Right lobe of liver (tissue), 6 donors: ENCODE measurements at places on chromosomes 11 and 22. TPM values are rescaled to one million over a fixed set of nuclear protein-coding genes. Genes with fewer than 3 reads are reported as not detected.

- H3K36me3 ChIP-seq, result no peaks in the 10 kb centered on the region
- DNase-seq, result peak; percentile 66
- H3K27me3 ChIP-seq, result no peaks in the 10 kb centered on the region
- no peak overlapping the region for H3K27ac ChIP-seq
- H3K4me3 ChIP-seq, result peak overlapping the region; percentile 27
- H3K4me1 ChIP-seq, result no peaks in the 10 kb centered on the region
Observed at GRCh38 chr11:27183672-27184457, 143.2 kb downstream of the BBOX1 start.

- H3K27me3 ChIP-seq, result no peaks in the 10 kb centered on the region
- H3K36me3 ChIP-seq, result peaks cover 25% of the 10 kb centered on the region
- no peak overlapping the region for H3K27ac ChIP-seq
- peak; percentile 79 for DNase-seq
- H3K4me1 ChIP-seq, result no peaks in the 10 kb centered on the region
- H3K4me3 ChIP-seq, result no peak overlapping the region
Observed at GRCh38 chr11:61369372-61370348, 7.5 kb downstream of the TMEM138 start.

GRCh38 chr11:16049611-16050010 lies 306.7 kb downstream of the SOX6 start:
- H3K4me3 ChIP-seq, result no peak overlapping the region
- no peaks in the 10 kb centered on the region for H3K4me1 ChIP-seq
- no peak overlapping the region for H3K27ac ChIP-seq
- peaks cover 3% of the 10 kb centered on the region for H3K36me3 ChIP-seq
- H3K27me3 ChIP-seq, result no peaks in the 10 kb centered on the region

GRCh38 chr11:87405356-87405755 lies 367.6 kb downstream of the TMEM135 start:
- DNase-seq, result no peak
- no peaks in the 10 kb centered on the region for H3K27me3 ChIP-seq
- no peak overlapping the region for H3K27ac ChIP-seq
- no peaks in the 10 kb centered on the region for H3K4me1 ChIP-seq
- no peak overlapping the region for H3K4me3 ChIP-seq
- H3K36me3 ChIP-seq, result no peaks in the 10 kb centered on the region

- peaks cover 3% of the 10 kb centered on the region for H3K27me3 ChIP-seq
- no peak overlapping the region for H3K27ac ChIP-seq
- H3K36me3 ChIP-seq, result no peaks in the 10 kb centered on the region
- no peak overlapping the region for H3K4me3 ChIP-seq
Observed at GRCh38 chr22:26357281-26357680, 71.8 kb upstream of the ASPHD2 start.

Gene MYEOV
- not detected for total RNA-seq

Gene SCGB1A1
- total RNA-seq, result not detected

Gene MUC2
- total RNA-seq, result not detected

Gene TMEM223
- total RNA-seq, result 7.5 TPM

Gene SCGB1C1
- not detected for total RNA-seq

Gene ARHGAP42
- 15.4 TPM for total RNA-seq
